Stimulated activated CD4-positive, alpha-beta T cell treated with anti-CD3 and anti-CD28 coated beads, Interleukin-15, amount 100 ng/mL, for 1 hour (primary cell): ENCODE measurements at places on chromosomes 11 and 22.

GRCh38 chr11:60970369-60970774 lies 1.1 kb upstream of the CD6 start:
- DNase-seq, result peak; percentile 66

- DNase-seq, result no peak
Measured at GRCh38 chr22:20111045-20111688, 4.7 kb upstream of the RANBP1 start.

- no peak for DNase-seq
Measured at GRCh38 chr11:119100246-119100970, 1.2 kb downstream of the DPAGT1 start.

GRCh38 chr22:17046566-17047348 lies 38.0 kb upstream of the IL17RA start:
- DNase-seq, result no peak

- DNase-seq, result no peak
Measured at GRCh38 chr22:30654361-30654760, 13.3 kb downstream of the DUSP18 start.

DNA sequence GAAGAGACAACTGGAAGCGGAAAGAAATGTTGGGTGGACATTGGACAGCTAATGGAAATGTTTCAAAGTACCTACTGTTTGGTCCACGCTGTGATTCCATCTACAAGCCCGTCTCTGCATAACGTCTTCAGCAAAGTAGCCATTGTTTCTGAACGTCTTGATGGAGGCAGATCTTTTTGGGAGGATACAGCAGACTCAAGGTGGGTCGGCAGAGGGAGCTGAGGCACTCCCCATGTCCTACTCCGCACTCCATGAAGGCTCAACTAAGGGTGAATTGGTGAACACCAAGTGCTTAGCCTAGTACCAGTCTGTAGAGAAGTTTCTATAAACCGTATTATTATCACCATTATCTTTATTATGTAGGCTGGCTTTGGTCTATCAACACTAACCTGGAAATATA lies 45.8 kb downstream of the PRR5L start:
- no peak for DNase-seq

DNA sequence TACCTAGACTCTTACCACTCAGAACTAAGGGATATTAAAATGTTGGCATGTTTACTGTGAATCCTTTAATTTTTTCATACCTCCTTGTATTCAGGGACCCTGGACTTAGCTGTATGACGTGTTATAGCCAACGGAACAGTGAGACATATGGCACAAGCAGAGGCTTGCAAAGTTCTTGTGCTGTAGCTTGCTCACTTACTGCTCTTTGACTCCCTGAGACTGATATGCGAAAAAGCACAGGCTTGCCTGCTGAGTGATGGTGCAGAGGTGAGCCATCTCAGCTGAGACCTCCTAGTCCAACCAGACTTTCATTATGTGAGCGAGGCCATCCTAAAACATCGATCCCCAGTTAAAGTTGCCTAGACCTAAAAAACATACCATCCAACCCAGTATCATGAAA lies 811.0 kb downstream of the METTL15 start:
- DNase-seq, result no peak

GRCh38 chr22:31090217-31091085 lies 9.3 kb downstream of the SMTN start:
- DNase-seq, result no peak

DNA sequence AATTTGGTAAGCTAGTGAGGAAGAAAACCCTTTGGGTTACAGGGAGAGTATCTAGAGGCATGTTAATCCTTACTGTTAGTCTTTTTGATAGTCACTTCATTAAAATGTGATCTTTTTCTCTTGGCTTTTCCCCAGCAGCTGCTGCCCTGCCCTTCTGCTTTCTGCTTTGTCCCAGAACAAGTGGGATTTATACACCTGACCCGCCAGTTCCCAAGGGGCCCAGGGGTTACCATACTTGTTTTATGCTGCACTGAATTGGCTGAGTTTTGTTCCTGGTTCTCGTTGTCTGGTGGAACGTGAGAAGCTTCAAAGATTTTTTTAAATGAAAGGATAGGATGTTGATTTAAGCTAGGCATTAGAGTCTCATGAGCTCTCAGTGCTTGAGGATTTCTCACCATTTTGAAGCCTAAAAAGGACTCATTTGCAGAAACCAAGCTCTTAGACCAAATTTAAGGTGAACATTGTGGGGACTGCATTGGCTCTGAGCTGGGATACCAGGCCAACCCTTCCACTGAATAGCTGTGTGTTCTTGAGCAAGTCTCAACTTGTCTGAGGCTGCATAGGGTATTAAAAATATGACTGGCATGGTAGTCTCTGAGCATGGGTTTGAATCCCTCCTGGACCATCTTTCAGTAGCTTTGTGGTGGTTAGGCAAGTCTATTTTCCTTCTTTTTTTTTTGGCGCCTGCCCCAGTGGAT lies 6.6 kb downstream of the LIMK2 start:
- DNase-seq, result no peak

- DNase-seq, result no peak
Measured at GRCh38 chr11:14350215-14350614, 8.8 kb downstream of the RRAS2 start.

- DNase-seq, result no peak
Measured at GRCh38 chr22:44839061-44839460, 86.7 kb downstream of the ARHGAP8 start.

- no peak for DNase-seq
Measured at GRCh38 chr11:2452321-2453012, 7.7 kb downstream of the KCNQ1 start.

DNA sequence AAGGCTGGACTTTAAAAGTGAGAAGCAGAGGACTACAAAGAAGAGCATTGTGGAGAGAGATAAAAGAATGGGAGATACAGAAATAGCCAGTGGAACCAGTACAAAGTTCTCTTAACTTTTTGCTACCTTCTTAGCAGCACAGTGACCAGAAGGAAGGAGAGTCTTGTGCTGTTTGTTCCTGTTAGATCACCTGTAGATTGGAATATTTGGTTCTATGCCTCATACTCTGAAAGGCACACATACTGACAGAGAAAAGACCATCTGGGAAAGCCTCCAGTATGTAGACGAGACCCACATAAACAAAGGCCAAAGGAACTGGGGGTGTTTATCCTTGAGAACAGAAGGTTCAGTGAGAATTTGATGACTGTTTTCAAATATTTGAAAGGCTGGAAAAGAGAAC lies 18.7 kb downstream of the RNF141 start:
- DNase-seq, result no peak

GRCh38 chr11:128235426-128235825 lies 351.9 kb downstream of the ETS1 start:
- DNase-seq, result no peak

DNA sequence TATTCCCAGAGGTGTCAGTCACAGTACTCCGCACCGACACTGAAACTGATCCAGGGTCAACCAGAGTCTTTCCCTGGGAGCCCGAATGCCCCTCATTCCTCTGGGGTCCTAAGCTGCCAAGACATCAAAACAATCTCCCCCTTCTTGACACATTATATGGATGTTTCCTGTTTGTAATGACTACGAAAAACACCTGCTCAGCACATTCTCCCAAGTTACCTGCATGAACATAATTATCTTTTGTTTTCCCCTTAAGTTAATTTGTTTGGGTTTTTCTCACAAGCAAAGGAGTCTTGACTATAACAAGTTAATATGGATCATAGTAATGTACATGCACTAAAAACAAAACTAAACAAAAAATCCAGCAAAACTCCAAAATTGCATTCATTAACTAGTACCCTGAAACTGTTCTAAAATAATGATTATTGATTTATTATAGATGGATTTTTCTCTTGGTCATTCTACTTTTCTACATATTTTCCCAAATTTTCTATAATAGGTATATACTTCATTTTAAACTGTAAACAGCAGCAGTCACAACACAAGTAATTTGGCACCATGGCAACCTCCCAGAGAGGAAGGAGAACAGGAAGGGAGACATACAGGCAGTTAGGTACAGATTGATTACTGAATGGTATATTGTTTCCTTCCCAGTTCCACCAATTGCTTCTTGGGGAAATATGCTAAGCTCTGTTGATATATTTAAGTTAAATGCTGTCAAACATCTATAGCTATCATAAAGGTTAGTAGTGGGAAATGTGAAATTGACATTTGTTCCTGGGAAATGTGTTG lies 631.5 kb downstream of the METTL15 start:
- DNase-seq, result no peak

DNA sequence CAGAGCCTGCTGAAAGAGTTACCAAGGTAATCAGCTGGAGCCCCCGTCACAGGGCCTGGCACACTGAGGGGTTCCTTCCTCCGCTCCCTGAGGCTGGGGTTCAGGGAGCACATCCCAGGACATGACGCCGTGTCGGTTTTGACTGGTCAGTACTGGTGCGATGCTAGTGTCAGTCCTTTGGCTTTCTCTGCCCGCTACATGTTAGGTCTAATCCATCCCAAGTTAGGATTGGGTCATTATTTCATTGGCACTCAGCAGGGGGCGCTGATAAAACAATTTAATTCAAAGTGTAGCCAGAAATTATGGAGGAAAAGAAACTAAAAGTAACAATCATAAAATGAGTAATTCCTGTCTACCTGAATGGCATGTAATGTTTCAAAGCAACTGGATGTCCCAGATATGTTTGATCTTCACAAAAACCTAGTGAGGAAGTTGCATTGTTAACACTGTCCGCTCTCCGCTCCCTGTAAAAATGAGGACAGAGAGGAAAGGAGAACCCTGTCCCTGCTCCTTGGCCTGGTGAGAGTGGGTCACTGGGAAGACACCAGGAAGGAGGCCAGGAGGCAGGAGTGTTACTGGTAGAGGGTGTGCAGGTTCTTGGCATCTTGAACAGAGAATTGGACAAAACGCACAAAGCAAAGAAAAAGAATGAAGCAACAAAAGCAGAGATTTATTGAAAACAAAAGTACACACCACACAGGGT lies 27.1 kb downstream of the TSKU start:
- DNase-seq, result no peak

DNA sequence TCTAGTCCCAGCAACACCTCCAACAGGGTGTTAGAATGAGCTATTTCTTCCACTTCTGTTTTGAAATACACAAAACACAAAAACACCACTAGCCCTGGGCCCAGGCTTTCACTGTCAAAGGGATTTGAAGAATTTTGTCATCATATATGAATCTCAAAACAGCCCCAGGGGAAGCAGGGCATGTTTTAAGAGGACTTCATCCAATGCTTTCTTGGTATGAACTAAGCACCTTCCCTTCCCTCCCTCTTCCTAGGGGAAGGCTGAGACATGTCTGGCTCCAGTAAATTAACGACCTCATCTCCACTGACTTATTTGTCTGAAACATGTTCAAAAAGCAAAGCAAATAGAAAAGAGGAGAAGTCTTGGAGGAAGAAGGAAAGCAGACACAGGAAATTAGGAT lies 75.7 kb upstream of the INCENP start:
- no peak for DNase-seq

GRCh38 chr11:83033972-83034672 lies 37.6 kb downstream of the RAB30 start:
- no peak for DNase-seq

DNA sequence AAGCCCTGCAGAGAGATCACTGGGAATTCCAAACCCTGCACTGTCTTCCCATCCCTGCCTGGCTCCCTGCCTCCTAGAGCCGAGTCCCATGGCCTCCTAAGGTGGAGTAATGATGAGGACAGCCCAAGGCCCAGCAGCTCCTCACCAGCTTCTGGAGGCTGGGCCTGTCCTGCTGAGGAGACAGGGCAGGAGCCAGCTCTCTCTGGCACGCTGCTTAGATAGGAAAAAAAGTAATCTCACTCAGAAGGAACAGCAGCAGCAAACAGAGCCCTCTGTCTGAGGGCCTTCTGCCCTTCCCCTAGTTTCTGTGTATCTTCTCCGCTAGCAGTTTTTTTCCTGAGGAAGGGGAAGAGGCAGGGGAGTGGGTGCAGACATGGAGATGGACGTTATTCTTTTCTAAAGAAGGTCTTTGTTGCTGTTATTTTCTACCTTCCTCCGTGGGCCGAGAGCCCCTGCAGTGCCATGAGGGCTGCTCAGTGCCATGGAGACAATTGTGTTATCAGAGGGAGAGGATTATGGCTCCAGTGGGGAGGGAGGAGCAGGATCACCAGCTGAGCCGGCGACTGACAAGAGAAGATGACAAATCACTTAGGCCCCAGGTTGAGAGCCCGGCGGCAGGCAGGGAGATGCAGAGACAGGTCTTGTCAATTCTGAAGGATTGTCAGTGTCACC lies 315.3 kb downstream of the BUD13 start:
- DNase-seq, result no peak

- no peak for DNase-seq
Measured at GRCh38 chr22:45485261-45485660, 17.4 kb upstream of the FBLN1 start.

GRCh38 chr11:69730500-69730899 lies 26.7 kb upstream of the FGF19 start:
- DNase-seq, result no peak

DNA sequence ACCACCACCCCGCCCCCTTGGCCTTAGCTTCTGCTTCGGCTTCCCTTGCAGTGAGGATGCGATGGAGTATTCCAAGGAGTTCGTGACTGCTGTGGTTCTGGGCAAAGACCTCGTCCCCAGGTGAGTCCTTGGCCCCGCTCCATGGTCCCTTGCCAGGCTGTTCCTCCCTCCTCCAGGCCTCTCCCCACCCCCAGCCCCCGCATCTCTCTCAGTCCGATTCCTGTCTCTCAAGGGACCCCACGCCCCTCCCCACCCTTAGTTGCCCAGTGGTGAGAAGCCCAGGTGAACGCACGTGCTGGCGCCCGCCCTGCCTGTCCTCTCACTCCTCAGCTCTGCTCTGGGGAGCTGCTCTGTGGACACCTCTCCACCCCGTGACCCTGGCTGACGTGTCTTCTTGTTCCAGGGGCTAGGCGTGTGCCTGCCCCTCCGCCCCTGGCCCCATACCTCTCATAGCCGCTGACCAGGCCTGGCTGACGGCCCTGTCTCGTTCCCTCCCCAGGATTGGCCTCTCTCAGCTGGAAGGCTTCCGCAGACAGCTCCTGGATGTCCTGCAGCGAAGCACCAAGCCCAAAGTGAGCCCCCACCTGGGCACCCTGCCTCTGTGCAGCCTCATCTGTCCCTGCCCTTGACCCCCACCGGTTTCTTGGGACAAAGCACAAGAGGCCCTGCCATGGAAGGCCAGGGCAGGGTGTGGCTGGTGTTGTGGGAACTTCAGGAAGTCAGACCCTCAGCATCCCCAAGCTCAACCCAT lies 14.6 kb upstream of the MYRF start:
- DNase-seq, result no peak
